ENCODE measurements at places on chromosomes 5 and 9.

- DNase-seq: peak; percentile 87
Observed at GRCh38 chr5:39517800-39518199, 93.0 kb upstream of the DAB2 start.

DNA sequence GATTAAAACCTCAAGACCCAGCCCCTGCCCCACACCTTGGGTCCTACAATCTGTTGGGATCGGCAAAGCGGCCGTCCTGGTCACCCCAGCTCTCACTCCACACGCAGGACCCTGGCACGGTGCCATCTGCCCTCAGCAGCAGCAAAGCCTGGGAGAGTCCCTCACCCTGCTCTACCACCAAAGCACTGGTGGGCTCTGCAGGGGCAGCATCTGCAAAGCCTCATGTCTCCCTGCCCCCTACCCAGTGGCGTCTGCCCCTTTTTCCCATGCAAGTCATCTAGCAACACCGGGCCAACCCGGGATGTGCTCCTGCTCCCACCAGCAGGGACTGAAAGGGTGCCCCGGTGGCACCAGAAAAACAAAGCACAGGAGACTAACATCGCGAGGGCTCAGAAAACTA lies 19.6 kb upstream of the CNOT6 start:
- DNase-seq: no peak

- DNase-seq: no peak
Observed at GRCh38 chr9:130555061-130555460, 24.3 kb upstream of the FUBP3 start.

DNA sequence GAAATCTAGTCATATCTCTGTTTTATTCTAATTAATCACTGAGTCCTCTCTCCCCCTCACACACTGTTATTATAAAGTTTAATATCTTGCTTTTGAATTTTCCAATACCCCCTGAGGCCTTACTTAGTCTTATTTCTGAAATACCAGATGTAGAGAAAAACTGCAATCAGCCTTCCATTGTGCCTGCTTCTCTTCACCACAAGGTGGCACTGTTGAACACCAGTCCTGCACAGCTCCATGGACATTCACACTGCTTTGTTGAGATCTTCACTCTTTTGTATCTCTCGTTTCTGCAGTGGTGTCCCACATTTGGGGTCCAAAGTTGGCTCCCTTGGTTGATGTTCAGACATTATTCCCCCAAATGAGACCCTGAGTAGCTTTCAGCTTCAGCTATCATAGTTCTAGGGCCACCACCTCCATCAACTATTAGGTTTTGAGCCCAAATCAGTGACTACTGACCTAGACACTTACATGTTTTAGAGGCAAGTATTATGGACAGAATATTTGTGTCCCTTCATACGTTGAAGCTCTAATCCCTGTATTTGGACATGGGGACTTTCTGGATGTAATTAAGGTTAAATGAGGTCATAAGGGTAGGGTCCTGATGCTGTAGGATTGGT lies 24.3 kb downstream of the BOD1 start:
- DNase-seq: no peak

DNA sequence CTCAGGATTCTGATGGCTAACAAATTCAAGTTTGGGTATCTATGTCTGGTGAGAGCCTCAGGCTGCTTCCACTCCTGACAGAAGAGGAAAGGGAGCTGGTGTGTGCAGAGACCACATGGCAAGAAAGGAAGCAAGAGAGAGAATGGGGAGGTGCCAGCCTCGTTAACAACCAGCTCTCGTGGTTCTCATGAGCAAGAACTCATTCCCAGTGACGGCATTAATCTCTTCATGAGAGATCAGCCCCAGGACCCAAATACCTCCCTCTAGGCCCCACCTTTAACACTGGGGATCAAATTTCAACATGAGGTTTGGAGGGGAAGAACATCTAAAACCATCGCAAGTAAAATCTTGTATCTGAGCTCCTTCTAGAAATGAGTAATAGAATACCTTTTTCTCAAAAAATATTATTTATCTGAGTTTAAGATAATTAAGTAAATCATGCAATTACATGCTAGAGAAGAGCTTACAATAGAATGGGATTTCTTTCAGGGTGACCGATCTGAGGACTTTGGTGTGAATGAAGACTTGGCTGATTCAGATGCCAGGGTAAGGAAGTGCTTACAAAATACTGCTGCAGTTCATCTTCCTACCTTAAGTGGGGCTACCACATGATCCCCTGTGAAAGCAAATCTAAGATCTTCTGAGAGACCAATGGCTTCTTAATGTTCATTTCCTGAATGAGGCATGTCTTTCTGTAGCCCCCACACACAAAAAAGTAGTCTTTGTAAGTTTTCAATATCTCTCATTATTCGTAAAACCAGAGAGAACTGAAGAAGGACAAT lies 11.5 kb downstream of the ANXA1 start:
- no peak for DNase-seq

GRCh38 chr5:61734966-61735365 lies 402.9 kb downstream of the ZSWIM6 start:
- no peak for DNase-seq

DNA sequence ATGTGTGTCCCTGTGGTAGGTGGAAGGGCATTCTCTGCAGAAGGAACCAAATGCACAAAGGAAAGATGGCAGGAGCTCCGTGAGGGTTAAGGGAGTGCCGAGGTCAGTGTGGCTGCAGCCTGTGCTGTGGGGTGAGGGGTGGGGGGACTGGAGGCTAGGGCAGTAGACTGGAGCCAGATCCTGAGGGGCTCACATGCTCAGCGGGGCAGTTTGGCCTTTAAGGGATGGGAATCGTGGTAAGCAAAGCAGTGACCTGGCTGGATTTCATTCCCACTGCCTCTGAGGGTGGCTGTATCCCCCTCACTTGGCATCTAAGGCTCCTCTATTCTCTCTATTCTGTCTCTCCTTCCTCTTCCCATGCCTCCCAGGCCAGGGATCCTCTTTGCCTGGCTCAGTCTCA lies 15.6 kb downstream of the PITX1 start:
- no peak for DNase-seq

DNA sequence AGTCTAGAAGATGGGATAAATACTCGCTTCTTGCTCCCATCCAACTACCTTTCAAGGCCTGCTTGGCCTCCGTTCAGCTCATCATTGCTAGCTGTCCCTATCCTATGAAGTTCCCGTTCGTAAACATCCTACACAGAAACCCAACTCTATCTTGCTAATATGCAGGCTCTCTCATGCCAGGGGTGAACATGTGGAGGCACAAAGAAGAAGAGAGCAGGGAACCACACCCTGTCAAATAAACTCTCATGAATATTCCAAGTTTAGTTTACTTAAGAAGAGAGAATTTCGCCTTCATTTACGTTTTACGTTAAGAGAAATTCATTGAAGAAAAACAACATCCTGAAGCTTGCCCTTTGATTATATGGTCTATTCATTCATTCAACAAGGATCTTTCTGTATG lies 7.9 kb upstream of the HSD17B3 start:
- no peak for DNase-seq

GRCh38 chr5:142748132-142748531 lies 22.0 kb upstream of the ARHGAP26 start:
- DNase-seq: no peak

Data from AG04449 (cell line).